ENCODE measurements at places on chromosomes 4 and X.

- DNase-seq = peak; percentile 91
Observed at GRCh38 chr4:76752861-76753501, 145.0 kb downstream of the SOWAHB start.

- DNase-seq = no peak
Observed at GRCh38 chrX:3680459-3680858, 33.0 kb downstream of the PRKX start.

DNA sequence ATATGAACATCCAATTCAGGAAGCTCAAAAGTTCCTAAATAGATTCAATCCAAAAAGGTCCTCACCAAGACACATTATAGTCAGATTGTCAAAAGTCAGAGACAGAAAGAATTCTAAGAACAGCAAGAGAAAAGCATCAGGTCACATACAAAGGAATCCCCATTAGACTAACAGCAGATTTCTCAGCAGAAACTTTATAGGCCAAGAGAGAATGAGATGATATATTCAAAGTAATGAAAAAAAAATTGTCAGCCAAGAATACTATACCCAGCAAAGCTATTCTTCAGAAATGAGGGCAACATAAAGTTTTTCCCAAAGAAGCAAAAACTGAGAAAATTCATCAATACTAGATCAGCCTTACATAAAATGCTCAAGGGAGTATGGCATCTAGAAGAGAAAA is 106.6 kb upstream of the SH3RF1 start:
- DNase-seq = no peak

DNA sequence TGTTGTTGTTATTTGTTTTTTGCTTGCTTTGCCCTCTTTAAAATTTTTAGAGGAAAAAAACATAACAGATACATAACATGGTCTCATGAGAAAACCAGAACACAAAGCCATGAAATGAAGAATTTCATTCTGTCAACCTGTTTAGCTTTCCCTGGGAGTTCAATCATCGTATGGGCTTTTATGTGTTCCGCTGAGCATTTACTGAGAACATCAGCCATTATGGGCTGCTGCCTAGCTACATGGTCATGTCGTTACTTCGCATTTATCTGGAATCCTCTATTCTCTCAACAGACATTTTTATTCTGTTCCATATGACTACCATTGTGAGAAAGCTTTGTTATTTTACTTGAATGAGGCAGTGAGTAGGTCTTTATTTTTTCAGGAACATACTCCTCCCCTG is 51.4 kb downstream of the NDST3 start:
- DNase-seq = no peak

DNA sequence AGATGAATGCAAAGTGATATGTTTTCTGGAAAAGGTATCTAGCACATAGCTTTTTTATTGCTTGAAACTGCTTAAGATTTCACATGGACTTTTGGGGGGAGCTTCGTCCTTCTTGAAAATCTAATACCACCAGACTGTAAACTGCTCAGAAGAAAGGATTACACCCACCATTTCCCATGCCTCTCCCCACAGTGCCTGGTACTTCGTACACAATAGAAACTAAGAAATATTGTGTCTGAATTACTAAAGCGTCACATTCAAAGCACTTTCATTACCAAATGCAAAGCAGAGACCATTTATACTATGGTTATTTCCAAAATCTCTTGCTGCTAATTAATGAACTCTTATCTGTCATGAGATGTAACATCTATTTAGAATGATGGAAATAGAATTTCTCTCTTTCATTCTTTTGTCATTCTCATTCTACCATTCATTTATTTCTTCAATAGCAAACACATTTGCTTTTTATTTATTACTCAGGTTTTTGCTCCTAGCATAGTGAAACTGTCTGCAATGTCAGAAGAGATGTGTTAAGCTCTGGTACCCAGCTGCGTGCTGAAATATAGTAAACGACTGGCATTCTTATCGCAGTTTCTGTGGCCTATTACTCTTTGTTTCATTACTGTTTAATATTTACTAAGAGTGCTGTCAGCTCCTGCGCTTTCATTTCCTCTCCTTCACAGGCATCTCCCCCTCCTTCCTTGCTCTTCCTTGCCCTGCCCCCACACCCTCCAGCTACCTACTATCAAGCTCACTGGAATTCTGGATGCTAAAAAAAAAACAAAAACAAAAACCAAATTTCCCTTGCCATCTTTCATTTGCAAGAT is 51.4 kb upstream of the RAPGEF2 start:
- DNase-seq = no peak

DNA sequence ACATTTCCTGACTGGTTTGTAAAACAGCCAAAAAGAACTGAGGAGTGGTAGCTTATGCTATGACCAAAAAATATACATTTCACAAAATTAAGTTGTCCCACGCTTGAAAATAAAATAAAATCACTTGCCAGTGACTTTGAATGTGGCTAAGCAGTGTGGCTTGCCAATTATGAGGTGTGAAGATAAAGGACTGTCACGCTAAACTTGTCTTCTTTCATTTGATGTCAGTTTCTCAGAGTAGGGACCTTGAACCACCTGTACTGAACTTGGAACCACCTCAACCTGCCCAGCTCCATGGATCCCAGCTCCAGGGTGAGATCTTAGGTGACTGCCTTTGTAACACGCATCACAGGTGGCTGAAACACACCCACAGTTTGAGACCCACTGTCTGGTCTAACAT is 113.7 kb upstream of the TBL1X start:
- DNase-seq = no peak
